Hippocampal formation (tissue), 2 donors: ENCODE measurements at places on chromosomes 3 and 15.

DNA sequence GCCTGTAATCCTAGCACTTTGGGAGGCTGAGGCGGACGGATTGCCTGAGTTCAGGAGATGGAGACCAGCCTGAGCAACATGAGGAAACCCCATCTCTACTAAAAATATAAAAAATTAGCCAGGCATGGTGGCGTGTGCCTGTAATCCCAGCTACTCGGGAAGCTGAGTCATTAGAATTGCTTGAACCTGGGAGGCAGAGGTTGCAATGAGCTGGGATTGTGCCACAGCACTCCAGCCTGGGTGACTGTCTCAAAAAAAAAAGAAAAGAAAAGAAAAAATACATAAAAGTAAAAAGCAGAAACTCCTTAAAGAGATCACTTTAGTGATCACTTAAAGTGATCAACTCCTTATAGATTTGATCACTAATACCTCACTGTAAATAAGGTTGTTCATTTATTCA, 78.0 kb downstream of the GMPS start:
- DNase-seq = no peak

- DNase-seq = no peak
Observed at GRCh38 chr15:90884719-90885431, 571 bp downstream of the FES start.

DNA sequence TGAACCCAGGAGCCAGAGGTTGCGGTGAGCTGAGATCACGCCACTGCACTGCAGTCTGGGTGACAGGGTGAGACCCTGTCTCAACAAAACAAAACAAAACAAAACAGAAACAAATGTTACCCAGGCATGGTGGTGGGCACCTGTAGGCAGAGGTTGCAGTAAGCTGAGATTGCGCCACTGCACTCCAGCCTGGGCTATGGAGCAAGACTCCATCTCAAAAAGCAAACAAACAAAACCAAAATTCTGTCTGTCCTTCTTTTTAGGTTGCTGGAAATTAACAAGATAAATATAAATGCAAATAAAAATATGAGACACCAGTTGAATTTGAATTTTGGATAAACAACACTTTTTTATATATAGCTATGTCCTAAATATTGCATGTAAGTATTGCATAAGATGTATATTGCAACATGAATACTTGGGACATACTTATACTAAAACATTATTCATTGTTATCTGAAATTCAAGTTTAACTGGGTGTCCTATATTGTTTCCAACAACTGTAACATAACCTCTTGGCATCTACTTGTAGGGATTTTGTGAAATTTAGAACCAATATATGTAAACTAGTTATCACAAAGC, 4.7 kb upstream of the CEP97 start:
- no peak for DNase-seq

GRCh38 chr3:154973851-154974250, 106.3 kb upstream of the MME start:
- no peak for DNase-seq

DNA sequence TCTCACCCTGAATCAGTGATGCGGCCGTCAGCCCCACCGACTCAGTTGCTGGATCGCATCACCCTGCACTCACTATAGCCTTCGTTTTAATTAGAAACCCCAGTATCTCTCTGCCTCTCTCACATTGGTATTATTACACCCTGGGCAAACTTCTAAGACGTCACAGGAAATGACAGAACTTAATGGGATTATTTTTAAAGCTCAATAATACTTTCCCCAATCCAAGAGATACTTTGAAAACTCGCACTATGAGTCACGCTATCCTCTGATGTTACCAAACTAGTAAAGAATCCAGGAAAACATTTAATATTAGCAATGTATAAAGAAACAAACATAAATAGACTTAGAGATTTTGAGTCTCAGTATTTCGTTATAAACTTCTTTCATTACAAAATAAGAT, 36.6 kb downstream of the RUBCN start:
- no peak for DNase-seq

DNA sequence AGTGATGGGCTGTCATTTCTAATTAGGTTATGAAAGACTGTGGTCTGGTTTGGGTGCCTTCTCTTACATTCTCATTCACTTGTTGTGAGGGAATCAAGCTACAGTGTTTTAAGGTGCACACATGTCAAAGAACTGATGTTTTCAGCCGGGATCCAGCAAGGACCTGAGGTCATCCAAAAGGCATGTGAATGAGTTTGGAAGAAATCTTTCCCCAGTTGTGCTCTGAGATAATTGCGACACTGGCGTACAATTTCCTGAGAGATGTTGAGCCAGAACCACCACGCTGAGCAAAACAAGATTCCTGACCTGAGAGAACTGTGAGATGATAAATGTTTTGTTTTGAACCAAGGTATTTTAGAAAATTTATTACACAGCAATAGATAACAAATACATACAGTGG, 295.3 kb upstream of the SLITRK3 start:
- no peak for DNase-seq

DNA sequence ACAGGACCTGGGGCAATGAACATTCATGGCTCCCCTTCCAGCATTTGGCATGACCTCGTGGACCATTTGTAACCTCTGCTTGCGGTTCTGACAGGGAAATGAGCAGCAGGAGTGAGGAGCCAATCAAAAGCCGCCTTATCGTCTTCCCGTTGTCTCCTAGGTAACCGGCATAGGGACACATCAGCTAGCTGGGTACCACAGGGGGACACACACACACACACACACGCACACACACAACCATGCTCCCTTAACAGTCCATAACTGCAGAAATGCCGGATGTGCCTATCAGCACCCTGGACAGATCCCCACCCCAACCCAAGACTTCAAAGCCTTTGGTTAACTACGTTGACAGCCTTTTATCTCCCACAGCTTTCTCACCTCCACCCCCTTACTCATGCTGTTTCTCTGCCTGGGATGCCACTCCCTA, 53.4 kb upstream of the CCDC174 start:
- DNase-seq = no peak

DNA sequence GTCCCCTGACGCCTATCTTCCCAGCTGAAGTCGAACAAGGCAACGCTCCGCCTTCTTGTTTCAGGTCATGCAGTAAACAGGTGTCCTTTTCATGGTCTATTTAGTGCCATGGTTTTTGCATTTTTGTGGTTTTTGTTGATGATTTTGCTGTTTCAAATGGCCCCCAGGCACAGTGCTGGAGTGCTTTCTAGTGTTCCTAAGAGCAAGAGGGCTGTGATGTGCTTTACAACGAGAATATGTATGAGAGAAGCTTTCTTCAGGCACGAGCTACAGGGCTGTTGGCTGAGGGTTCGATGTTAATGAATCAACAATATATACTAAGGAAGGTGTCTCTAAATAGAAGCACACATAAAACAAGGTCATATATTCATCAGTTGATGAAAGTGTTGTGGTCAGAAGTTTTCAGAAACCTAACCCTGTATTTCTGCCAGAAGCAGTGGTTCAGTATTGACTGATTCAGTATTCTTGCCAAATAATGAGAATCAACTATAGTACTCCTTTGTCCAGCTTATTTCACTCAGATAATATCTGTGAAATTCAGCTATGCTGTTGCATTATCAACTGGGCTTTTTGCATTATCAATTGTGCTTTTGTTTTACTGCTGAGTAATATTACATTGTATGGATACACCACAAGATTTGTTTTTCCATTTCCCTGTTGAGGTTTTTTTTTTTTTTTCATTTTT, 18.5 kb downstream of the LIMD1 start:
- DNase-seq = no peak

GRCh38 chr3:47635536-47635935, 56.9 kb upstream of the CSPG5 start:
- no peak for DNase-seq

- DNase-seq = no peak
Observed at GRCh38 chr3:112143689-112144088, 10.6 kb upstream of the GCSAM start.

DNA sequence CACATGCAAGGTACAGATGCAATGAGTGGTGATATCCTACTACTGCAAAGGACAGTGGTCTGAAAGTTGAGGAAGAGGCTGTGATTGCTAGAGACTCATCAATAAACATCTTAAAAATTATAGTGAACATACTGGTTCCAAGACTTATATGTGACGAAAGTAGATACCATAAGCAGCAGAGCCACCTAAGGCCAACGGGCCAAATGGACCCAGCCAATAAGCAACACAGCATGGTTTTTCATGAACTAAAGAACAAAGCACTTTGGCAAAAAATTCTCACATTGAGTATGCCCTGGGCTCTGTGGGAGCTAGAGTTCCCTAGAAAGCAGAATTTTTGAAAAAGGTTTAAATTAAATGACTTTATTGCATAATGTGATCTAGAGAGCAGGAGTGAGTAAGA, 272.1 kb downstream of the SI start:
- DNase-seq = peak; percentile 2

DNA sequence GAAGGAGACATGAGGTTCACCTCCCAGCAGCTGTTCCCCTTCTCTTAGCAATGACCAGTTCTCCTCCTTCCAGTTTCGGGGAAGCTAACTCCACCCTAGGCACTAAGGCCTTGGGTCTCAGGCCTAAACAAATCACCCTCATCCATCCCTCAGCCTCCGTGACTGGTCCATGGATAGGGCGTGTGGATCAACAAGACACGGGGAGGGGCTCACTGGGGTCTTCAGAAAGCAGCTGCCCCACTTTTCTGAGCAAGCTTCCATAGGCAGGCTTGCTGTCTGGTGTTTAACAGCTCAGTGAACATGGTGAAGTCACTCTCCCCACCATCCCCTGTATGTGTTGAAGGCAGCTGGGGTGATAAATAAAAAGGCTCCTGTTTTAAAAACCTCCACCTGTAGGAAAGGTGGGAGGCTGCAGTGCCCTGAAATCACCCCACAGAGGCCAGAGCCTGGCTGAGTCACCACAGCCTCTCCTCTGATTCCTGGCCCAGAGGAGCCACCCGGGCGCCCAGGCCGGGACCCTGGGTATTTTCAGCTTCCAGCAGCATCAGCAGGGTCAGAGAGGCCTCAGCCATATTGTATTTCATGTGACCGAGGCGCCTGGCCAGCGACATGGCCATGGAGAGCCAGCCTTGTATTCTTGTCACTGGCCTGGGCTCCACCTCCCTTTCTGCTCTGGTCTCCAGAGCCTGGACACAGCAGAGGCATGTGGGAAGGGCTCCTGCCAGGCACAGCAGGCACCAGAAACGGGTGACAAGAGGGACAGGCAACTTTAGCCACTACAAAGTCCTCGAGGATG, 60.3 kb upstream of the HERC1 start:
- no peak for DNase-seq

DNA sequence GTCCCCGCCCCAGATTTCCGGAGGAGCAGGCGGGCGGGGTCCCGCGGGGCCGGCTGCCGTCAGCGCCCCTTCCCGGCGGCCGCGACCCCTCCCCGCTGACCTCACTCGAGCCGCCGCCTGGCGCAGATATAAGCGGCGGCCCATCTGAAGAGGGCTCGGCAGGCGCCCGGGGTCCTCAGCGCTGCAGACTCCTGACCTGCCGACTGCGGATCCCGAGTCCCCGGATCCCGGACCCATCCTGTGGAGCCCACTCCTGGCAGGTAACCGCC, at the start of gene TRH:
Gene TRH, plus strand, starts transcription at position 157 of the 269 bp plus-strand sequence. CDS start 1,097 bp downstream, outside the sequence.
- no peak for DNase-seq

DNA sequence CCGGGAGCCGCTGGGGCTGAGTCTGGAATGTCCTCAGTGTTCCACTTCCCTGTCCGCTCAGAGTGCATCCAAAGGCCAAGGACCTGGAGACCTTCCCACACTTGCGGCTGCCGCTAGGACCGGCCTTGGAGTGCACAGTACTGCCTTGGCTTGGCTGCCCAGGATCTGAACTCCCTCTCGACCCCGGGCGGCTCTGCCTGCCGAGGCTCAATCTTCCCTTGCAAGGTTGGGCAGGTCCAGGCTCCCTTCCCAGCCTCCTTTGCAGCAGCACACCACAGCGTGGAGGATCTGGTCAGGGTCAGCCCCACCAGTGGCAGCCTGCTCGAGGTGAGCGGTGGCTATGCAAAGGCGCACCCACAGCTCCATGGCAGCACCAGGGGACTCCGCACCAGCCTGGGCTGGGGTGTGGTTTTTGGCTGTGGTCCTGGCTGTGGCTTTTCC, 69.2 kb downstream of the PLXNA1 start:
- DNase-seq = no peak

- DNase-seq = no peak
Observed at GRCh38 chr3:132134611-132135010, 99.8 kb upstream of the CPNE4 start.

DNA sequence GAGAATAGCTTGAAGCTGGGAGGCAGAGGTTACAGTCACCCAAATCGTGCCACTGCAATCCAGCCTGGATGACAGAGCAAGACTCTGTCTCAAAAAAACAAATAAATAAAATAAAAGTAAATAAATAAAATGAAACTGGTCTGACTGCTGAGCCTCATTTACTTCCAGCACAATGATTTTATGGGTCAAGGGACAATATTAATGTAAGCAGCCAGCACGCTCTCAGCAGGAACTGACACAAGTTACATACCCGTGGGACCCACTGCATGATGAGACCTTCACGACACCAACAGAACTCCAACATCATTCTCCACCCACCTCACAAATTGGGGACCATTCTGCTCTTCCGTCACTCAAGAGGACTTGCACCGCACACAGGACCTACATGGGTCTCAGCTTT, 230.3 kb downstream of the MAGI1 start:
- DNase-seq = no peak

GRCh38 chr3:115336836-115337235, 189.7 kb upstream of the ZBTB20 start:
- DNase-seq = no peak

- no peak for DNase-seq
Observed at GRCh38 chr3:111519178-111519855, 22.7 kb upstream of the CD96 start.

DNA sequence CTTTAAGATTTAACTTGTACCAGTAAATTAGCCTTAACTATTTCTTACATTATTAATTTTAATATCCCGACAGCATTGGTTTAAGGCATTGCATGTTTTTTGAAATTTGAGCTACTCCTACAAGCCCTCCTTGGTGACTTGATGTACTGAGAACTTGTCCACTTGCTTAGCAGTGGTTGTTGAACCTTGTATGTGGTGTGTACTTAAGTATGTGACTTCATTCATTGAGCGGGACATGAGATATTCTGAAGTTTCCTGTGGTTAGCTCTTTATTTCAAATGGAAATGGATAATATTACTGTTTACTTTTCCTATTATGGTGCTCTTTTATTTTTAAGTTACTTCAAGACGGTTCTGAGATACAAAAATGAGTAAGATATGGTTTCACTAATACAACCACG, 3.6 kb upstream of the COL6A5 start:
- DNase-seq = no peak

DNA sequence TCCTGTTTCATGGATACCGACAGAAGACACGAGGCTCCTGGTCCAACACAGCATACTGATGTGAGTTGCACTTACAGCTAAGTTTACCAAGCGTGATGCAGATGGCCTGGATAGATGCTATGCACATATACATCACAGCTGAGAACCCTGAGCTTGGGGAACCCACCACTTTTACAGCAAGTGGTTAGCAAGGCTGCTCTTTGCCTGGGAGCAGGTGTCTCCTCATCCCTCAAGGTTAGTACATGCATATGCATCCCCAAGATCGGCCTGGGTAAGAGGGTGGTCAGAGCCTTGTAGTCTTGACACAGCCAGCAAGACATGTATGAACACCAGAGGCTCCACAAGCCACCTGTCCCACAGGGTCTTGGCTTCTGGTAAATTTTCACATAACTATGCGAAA, 28.3 kb downstream of the LRRC2 start:
- no peak for DNase-seq
